ENCODE measurements at places on chromosomes 11 and 22. TPM values are rescaled to one million over a fixed set of nuclear protein-coding genes. Genes with fewer than 3 reads are reported as not detected.

MTMR2 gene
- 14.7 TPM for total RNA-seq

PTGDR2 gene
- total RNA-seq = 2.4 TPM

PPP2R5B gene
- total RNA-seq = 20.6 TPM

VPREB3 gene
- 0.43 TPM for total RNA-seq

- DNase-seq = no peak
These were observed 87.4 kb downstream of the DEPDC5 start for GRCh38 chr22:31841078-31841827.

DNA sequence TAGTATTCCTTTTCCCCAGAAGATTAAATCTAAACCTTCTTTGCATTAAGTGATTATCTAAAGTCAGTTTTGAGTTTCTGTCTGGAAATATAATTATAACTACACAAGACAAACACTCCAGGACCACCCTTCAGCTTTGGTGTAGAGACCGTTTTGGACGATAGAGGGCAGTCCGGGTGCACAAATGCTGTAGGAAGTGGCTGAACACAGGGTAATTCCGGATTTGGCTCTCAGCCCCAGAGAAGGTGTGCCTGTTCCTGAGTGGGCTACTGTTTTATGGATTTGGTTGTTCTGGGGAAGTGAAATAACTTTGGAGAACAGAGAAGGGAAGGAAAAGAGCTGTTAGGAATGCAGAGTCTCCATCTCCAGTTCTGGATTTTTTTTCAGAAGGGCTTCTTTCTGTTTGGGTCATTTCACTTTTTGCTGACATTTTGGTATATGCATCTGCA, 14.8 kb downstream of the EXT2 start:
- DNase-seq = no peak

- DNase-seq = no peak
These were observed 3.7 kb upstream of the DBX1 start for GRCh38 chr11:20163783-20164481.

DNA sequence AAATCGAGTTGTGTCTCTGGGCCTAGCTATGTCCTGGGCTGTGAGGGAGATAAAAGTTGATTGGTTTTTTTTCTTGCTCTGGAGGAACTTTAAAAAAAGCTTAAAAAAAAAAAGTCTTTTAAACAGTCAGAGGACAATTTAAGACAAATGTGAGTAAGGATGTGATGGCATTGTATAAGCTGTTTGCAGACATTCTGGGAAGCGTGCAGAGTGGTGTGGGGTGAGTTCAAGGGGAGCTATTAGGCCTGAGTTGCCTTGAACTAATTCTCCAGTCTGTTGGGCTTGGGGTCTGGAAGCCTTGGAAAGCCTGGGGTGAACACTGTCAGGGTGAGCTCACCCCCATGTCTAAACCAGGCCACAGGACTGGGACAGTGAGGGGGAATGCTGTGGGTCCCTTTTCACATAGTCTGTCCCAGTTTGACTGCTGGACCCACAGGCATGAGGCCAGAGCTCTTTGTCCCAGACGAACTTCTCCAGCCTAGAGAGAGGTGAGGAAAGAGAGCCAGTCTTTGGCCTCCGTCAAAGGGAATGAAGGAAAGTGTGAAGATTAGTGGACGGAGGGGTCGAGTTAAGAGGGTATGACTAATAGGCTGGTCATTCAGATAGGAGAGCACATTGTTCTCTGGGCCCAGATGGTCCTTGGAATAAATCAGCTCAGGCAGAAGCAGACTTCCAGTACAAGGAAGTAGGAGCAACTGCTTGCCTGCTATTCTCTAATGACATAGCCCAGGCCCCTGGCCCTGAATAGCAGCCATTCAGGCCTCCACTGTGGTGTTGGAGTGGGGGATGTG, 76.4 kb upstream of the NNMT start:
- DNase-seq = no peak

DNA sequence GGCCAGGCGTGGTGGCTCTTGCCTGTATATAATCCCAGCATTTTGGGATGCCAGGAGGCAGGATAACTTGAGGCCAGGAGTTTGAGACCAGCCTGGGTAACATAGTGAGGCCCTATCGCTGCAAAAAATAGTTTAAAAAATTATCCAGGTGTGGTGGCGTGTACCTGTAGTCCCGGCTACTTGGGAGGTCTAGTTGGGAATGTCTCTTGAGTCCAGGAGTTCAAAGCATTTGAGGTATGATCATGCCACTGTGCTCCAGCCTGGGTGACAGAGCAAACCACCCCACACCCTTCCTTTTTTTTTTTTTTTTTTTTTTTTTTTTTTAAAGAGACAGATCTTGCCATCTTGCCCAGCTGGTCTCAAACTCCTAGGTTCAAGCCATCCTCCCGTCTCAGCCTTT, 16.8 kb downstream of the CBL start:
- DNase-seq = no peak

DNA sequence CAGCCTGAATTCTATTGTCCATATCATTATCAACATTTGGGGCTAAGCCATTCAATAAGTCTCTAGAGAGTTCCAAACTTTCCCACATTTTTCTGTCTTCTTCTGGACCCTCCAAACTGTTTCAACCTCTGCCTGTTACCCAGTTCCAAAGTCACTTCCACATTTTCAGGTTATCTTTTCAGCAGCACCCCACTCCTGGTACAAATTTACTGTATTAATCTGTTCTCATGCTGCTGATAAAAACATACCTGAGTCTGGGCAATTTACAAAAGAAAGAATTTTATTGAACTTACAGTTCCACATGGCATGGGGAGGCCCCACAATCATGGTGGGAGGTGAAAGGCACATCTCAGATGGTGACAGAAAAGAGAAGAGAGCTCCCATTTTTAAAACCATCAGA, 5.8 kb downstream of the OR5AK2 start:
- no peak for DNase-seq

- no peak for DNase-seq
These were observed 40.0 kb downstream of the COMMD9 start for GRCh38 chr11:36249246-36249645.

DNA sequence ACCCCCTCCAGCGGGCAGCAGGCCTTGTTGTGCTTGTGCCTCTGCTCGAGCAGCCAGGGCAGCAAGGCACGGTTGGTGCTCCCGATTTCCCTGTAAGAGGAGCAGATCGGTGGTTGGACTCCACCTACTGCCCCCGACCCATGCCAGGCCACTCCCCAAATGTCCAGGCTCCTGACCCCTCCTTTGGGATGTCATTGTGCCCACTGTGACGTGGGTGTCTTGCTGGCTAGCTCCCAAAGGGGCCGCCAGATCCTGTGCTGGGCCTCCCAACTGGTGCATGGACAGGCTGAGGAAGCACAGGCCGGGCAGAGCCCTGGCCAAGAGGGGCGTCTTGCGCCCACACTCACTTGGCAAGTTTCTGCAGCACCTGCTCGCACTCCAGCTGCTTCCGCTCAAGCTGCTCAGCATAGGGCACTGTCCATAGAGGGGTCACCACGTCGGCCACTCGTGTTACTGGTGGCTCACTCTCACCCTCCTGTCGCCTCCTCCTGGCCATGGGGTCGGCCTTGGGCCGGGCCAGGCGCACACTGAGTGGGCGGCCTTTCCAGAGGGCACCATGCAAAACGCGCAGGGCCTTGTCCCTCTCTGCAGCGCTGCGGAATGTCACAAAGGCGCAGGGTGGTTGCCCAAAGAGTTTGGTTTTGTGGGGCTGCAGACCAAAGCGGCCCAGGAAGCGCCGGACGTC, at the start of gene RANBP1:
RANBP1 (plus strand) TSS at position 414 of the 685 bp plus-strand sequence; CDS start at position 495, 81 bp downstream.
- peak; percentile 67 for DNase-seq

- no peak for DNase-seq
These were observed 20.6 kb downstream of the KCNQ1OT1 start for GRCh38 chr11:2679011-2679676.

DNA sequence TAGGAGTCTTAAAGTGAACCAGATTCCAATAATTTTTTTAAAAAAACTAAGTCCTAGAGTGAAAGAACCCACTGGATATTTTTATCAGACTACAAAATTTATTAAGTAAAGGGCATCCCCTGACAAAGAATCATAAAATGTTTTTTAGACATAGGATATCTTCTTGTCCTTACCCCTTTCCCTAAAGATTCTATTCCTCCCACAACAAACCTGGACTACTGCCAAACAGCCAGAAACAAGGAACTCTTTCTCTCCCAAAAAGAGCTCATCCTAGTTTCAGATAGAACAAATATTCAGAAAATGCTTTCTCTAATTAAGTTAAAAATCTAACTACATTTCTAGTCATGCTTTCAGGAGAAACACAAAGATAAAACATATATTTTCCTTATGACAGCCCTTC, 327.1 kb downstream of the FAM181B start:
- DNase-seq = no peak

- no peak for DNase-seq
These were observed 3.9 kb downstream of the PRDM11 start for GRCh38 chr11:45150301-45150700.

DNA sequence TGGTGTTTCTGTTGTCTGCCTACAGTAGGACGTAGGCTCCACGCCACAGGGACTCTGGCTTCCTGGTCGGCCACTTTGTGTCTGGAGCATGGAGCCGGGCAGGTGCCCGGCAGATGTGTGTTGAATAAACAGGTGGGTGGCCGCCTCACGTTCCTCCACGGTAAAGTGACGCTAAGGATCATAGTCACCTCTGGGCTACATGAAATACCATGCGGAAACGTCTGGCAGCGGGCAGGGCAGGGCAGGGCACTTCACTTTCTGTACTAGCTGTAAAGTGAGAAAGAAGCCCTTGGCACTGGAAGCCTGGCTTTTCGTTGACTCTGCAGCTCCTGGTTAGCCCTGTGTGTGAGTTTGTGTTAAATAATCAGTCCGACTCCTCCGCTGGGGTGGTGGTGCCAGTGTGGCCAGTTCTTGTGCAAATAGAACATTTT, 52.4 kb downstream of the MCM5 start:
- no peak for DNase-seq

GRCh38 chr11:80109031-80109430, 668.2 kb upstream of the TENM4 start:
- no peak for DNase-seq

- DNase-seq = no peak
These were observed 11.2 kb upstream of the UPK3A start for GRCh38 chr22:45273452-45274075.

Data from Right ventricle myocardium inferior (tissue), 1 donor.